Suppressor macrophage treated with lipopolysaccharide for 4 hours (primary cell): ENCODE measurements at places on chromosomes 5 and 9.

- no peak for DNase-seq
Observed at GRCh38 chr9:108053555-108054061, 564.0 kb upstream of the KLF4 start.

GRCh38 chr9:91935066-91935749, 14.8 kb downstream of the ROR2 start:
- DNase-seq, result no peak

- no peak for DNase-seq
Observed at GRCh38 chr5:171236651-171237050, 72.4 kb upstream of the TLX3 start.

DNA sequence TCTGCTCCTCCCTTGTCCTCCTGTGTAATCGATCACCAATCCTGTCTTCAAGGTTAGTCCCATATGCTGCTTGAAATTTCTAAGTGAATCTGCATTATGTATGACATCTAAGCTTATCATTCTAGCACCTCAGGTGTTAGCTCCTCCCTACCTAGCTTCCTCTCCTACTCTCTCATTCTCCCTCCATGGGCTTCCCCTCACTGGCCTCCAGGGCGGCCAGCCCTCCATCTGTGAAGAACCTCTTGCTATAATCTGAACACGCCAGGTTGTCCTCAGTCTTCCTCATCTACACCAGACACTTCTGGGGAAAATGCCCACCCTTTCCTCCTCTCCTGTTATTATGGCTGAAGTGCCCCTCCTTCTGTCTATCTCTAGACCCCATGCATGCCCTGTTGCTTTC, 599.3 kb upstream of the KLF4 start:
- DNase-seq, result no peak
